ENCODE measurements at places on chromosomes 16 and 17. TPM values are rescaled to one million over a fixed set of nuclear protein-coding genes. Genes with fewer than 3 reads are reported as not detected.

Gene CES4A
- 2.3 TPM for total RNA-seq

- DNase-seq, result peak; percentile 34
These were observed 27.1 kb downstream of the GNPTG start for GRCh38 chr16:1378804-1379303.

DNA sequence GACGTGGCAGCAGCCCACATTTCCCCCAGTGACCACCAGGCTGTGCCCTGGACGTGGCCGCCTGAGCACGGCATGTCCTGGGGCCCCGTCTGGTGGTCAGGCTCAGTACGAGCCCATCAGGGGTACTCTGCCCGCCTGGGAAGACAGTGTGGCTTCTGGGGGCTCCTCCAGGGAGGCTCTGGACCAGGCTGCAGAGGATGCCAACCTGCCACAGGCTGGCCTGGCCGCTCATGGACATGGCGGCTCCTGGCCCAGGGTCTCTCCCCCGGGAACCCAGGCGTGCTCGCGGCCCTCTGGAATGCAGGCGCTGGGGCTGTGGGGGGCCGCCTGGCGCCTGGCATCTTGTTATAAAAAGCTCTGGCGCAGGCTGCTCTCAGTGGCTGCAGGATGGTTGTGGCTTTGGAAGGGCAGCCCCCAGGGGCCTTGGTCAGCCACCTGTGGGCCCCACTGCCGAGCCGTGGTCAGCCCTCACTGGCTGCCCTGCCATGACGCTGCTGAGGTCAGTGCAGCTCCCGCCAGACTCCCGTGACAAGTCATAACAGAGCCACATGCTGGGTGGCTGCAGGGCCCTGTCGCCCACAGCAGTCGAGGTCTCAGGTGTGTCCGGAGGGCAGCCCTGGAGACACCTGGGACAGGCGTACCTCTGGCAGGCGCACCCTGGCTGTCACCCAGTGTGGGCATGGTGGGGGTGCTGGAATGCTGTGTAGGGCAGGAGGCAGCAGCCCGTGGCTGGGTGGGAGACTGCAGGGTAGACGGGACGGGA, 15.0 kb downstream of the CENPX start:
- no peak for DNase-seq

- peak; percentile 82 for DNase-seq
These were observed 219.8 kb downstream of the KATNIP start for GRCh38 chr16:27769561-27770255.

- DNase-seq, result no peak
These were observed 529 bp upstream of the ASPA start for GRCh38 chr17:3475251-3475685.

DNA sequence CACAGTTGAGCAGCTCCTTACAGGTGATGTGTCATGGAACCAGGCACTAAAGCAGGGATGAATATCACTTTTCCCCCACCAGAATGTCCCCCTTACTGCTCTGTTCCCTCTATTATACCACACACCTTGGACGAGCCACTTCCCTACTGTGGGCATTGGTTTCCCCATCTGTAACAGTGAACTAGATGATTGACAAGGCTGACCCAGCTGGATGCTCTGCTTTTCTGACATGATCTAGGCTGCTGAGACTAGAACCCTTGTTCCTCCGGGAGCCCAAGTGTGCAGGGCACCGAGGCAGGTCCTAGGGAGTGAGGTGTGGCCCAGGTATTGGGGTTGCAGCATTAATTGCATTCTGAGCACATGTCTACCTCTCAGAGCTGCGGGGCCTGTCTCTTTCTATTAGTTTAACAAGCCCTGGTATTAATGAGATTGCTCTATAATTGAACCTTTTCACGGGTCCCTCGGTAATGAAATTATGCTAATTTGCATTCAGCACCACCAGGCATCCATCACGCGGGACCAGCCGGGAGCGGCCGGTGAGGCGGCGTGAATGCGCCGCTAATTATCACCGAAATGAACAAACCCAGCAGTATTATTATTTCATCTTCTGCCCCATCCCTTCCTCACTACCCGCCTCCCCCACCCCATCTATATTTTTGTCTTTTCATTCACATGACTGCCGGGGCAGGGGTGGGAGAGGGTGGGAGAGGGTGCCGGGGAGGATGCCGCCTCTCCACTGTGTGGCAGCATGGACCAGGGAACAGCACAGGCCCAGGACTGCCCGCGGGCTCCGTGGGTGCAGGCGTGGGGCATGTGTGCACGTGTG, 121.1 kb downstream of the CYLD start:
- DNase-seq, result no peak

- no peak for DNase-seq
These were observed 585 bp downstream of the MT2A start for GRCh38 chr16:56608876-56609462.
